ENCODE measurements at places on chromosomes 12 and 14. TPM values are rescaled to one million over a fixed set of nuclear protein-coding genes. Genes with fewer than 3 reads are reported as not detected.
A peak's percentile ranks its signal among the peaks of the same experiment; 100 is the strongest.

GRCh38 chr14:74984236-74985027 is 18.3 kb upstream of the EIF2B2 start:
- no peak for DNase-seq

The SALL2 gene
- 6.2 TPM for total RNA-seq

The IFI27 gene
- total RNA-seq: 282 TPM

DNA sequence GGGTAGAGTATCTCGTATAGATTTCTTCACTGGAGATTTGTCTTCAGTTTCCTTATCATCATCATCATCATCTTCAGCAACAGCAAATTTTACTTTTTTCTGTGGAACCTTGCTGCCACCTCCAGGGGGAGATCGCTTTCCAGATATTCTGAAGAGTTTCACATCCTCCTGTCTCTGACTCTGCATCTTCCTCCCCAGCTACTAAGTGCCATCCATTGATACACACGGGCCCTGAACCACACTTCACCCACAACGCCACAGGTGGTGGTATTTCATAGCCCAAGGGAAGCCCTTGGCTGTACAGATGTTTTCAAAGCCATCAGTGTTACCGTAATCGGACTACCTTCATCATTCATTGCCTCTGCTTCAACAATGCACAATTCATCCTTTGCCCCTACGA is 82.2 kb downstream of the PPP2R5C start:
- no peak for DNase-seq

DNA sequence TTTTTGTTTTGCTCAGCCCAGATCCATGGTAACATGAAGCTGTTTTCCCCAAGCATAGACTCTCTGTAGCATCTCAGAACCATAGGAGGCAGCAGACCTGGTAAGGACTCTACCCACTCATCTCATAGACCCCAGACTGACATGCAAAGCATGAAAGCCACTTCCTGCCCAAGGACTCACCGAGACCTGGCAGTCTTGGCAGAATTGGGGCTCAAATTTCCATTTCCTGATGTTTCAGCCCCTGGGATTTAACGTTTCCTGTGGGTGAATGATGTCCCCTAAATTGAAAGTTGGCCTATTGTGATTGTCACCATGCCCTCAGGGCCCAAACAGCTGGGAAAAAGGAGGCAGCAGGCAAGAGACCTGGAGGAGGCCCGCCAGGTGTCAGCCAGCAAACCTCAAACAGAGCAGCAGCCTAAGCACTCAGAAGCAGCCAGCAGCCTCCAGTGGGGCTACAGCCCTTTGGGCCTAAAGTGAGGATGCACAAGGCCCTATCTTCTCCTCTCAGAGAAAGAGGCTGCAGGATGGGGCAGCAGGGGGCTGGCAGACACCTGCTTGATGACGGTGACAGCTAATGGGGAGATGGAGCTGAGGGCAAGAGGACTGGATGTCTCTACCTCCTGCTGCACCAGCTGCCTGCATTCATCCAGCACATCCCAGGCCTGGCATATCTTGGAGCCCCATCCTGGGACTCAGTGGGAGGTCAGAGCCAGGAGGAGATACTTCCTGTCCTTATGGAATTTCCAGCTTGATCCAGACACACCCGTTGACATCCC is 8.5 kb downstream of the KRT85 start:
- no peak for DNase-seq

DNA sequence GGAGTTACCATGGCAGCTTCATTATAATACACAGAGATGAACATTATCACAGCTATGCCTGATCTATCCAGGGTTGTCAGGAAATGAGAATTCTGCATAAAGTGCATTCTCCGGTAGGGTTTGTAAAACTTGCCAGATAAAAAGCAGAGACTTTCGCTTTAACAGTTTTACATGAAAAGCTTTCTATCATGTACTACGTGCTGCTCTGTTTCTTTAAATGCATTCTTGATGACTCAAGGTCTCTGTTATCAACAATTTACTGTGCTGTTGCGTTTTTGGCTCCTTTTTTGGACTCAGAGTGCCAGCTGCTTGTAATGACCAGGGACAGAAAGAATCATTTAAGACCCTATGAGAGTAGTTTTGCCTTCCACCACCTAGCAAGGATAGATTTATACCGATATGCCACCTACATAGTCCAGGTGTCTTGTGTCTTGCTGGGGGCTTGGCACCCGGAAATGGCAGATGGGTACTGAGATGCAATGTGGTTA is 371.2 kb downstream of the BTG1 start:
- no peak for DNase-seq

- no peak for DNase-seq
Measured at GRCh38 chr12:95417372-95417771, 56.6 kb upstream of the METAP2 start.

DNA sequence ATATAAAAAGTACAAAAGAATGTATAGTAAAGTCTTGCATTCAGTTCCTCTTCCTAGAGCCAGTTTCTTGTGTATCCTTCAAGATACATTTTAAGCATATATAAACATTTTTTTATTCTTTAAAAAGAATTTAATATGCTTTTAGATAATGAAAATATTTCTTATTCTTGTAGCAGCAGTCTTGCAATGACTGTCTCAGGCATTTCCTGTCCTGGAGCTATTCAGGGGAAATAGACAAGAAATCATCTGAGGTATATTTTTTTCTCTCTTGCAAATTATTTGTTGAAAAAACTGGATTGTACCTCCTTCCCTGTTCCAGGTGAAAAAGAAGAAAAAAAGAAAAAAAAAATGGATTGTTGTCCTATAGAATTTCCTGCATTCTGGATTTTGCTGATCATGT is 17.0 kb upstream of the ERBB3 start:
- no peak for DNase-seq

DNA sequence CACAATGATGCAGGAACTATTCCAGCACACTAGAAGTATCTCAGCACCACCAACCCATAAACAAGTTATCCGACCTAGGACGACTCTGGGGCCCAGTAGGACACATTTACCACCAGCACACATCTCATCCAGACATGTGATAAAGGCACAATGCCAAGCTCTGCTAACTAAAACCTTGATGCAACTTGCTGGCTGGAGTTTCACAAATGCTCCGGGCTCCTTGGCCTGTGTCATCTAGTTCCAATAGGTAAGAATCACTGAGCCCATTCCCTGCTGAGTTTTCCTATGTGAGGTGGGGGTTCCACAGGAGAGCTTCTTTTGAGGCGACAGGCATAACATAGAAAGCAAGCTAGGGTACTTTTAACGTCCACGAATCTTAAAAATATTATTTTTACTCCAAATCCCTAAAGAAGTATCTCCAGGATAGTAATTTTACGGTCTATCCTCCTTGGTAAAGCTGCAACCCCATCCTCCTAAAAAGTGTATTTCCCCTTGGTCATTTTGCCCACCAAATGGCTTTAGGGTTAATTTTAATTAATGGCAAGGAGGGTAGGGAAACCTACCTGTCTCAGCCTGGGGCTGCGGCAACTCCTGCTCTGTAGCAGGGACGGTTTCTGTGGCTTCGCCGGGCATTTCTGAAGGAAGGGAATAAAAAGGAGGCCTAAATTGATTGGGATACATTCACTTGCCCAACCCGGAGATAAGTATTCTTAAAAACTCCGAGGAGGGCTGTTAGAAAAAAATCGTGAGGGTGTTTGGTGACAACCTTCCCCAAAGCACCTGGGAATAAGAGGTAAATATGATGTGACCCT is 1.0 kb downstream of the NACA start:
- DNase-seq: no peak

- DNase-seq: no peak
Measured at GRCh38 chr12:958588-959123, 9.2 kb upstream of the RAD52 start.

The GOLGA3 gene
- 66.6 TPM for total RNA-seq

- DNase-seq: no peak
Measured at GRCh38 chr12:109693653-109694600, 19.7 kb upstream of the FAM222A start.

GRCh38 chr12:109308534-109309380 is at the start of gene FOXN4:
Gene FOXN4 (minus strand): TSS chr12:109309284. CDS start chr12:109308321, 963 bp downstream.
- no peak for DNase-seq

DNA sequence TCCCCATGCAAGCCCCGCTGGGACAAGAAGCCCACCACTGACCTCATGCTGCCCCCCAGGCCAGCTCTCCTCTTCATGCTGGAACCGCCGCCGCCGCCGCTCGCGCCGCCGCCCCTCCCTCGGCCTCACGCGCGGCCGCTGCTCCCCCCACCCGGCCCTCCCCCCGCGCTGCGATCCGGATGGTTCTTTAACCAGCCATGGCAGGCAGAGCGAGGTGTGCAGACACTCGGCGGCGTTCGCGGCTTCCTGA is at the start of gene DCAF5:
Gene DCAF5, minus strand, starts transcription at position 218 of the 250 bp plus-strand sequence. Its CDS starts 141 bp downstream, at position 77.
- peak; percentile 97 for DNase-seq

DNA sequence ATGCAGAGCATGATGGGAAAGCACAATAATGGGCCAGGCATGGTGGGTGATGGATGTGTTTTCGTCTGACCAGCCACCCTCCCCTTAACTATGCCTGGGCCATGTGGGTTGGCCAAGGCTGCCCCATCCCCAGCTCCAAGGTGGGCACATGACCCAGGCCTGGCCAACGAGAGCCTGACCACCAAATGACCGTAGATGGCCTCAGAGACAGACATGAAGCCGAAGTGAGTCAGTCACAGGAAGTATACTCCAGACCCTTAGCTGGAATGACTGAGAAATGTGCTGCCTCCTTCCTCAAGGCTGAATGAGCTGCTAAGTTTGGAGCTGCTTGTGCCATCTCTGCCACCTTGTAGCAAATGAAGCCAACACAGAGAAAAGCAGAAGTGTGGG is 233.6 kb downstream of the BCL11B start:
- no peak for DNase-seq

The LTBR gene
- total RNA-seq: 86.4 TPM

DNA sequence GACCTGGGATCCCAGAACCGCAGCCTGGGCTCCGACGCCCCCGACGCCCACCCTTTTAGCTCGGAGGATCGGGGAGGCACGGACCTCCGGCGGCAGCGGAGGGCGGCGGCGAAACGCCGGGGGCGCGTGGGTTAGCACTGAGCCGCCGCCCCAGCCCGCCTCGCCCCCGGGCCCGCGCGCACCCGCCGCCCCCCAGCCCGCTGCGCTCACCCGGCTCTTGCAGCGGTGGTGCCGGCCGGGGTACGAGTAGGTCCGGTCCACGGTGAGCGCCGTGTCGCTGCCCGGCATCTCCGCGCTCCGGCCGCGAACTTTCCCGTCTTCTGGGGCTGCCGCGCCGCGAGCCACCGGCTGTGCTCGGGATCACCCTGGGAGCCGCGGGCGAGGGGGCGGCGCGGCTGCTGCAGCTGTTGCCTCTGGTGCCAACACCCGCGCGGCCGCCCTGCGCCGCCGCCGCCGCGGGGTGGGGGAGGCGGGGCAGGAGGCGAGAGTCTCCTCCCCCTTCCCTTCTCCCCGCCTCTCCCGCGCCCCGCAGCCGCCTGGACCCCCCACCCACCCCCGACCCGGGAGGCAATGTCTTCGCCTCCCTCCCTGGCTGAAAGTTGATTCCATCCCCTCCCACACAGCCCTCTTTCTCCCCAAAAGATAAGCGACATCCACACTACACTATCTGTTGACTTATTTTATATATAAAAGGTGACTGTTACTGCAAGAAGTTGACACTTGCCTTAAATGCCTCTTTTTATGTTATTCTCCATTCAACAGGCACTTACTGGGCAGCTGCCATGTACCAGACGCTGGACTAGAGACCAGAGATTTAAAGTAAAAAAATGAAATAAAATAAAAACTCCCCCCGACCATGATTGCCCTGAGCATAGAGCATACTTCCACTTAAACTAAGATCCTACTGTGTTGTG is at the start of gene TMCC3:
Gene TMCC3, minus strand, starts transcription at position 415 of the 914 bp plus-strand sequence. Its CDS starts 127 bp downstream, at position 288.
- DNase-seq: peak; percentile 85

The HCAR1 gene
- 0.52 TPM for total RNA-seq

GRCh38 chr12:109951751-109952150 is 44.4 kb downstream of the GIT2 start:
- no peak for DNase-seq

The RASAL1 gene
- total RNA-seq: not detected

DNA sequence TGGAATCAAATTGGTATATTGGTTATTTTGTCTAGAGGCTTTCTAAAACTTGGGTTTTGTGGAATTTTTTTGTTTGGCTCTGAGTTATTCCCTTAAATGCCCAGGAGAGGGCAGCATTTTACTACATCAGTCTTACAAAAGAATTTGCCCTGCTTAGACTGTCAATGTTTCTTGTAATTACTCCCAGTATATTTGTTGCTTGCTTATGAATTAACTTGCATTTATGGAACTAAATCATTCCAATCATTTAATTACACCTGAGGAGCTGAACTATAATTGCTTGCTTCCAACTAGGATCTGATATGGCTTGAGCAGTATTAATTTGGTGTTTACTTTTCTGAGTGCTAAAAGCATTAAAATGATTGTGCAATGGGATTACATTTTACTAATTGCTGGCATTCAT is 48.7 kb downstream of the MIPOL1 start:
- no peak for DNase-seq

GRCh38 chr12:12008931-12009611 is 61.7 kb upstream of the BCL2L14 start:
- no peak for DNase-seq

The GUCY2C gene
- total RNA-seq: 0.10 TPM

DNA sequence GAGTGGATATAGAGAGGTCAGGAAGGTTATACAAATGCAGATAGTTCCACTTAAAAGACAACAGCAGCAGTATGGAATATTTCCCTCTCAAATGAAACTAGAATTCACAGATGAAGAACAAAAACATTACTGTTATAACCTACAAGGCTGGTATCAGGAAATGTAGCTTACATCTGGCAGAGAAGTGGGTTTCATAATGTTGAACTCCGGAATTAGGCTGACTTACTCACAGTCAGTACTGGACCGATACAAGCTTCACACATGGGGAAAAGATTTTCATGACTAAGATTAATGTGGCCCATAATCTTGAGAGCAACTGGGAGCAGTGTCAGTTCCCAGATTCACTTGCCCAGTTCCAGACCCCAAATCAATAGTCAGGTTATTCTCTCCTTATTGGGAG is 353.9 kb downstream of the DUSP6 start:
- DNase-seq: no peak

The RAD9B gene
- 3.0 TPM for total RNA-seq

GRCh38 chr12:102503056-102503681 is 22.8 kb upstream of the IGF1 start:
- DNase-seq: no peak

- no peak for DNase-seq
Measured at GRCh38 chr12:129927316-129927900, 23.6 kb upstream of the TMEM132D start.

DNA sequence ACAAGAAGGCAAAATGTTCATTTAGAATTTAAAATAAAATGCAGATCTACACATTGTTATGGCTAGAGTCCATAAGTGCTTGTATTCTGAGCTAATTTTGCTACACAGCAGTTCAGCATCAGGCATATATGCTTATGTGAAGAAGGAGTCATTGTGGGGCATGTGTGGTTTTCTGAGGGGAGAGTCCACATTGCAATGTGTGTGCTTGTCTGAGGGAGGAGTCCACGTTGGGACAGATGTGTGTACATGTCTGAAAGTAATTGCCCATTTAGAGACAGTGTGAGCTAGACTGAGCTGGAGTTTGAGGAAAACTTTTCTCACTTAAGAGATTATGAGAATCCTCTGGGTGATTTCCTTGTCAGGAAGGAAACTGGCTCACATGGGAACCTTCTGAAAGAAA is 767.9 kb downstream of the TMEM121 start:
- DNase-seq: no peak

Data from posterior vena cava (tissue), 2 donors.